ENCODE measurements at places on chromosomes 16 and 17. TPM values are rescaled to one million over a fixed set of nuclear protein-coding genes. Genes with fewer than 3 reads are reported as not detected.

The TEX19 gene
- total RNA-seq = 0.19 TPM

The ARHGAP44 gene
- 0.61 TPM for total RNA-seq

The TEDC2 gene
- total RNA-seq = 30.8 TPM

GRCh38 chr17:50272711-50273653, 1.3 kb upstream of the TMEM92 start:
- no peak for DNase-seq

DNA sequence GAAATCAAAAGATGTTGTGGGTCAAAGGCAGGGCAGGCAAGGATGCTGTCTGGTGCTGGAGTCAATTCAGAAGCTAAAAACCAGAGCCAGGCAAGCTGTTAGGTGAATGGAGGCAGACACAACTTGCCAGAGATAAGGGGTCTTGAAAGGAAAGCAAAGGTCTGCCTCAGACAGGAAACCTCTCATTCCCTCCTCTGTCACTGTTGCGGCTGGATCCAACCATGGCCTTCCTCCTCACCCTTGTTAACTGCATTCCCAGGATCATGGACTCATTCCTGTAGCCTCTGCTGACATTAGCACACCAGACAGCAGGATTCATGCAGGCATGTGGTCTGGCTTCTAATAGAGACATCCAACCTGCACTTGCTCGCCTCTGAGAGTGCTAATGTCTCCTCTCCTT, 186.7 kb upstream of the HS3ST3A1 start:
- DNase-seq = no peak

GRCh38 chr16:73323880-73324279, 276.0 kb upstream of the ZFHX3 start:
- DNase-seq = no peak

DNA sequence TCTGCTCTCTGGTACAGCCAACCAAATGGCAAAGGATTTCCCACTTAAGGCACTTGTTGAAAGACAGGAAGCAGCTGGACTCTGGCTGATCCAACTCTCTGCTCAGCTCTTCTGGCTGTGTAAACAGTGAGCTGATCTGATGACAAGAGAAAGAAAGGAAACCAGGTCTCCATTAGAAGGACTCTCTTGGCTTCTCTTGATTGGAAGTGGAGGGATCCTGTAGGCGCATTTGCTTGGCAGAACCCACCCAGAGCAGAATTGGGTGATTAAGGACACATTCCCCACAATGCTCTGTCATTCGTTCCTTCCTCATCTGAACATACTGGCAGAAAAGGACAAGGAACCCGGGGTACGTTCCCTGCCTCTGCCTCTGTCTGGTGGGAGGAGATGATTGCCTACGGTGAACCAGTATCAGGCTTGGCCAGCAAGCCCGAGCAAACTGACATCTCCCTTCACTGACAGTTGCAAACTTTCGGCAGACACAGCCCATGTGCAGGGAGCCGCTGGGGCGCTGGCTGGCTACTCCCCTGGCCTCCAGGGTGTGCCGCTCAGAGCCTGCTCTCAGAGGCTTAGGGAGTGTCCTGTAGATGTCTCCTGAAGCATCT, 29.1 kb downstream of the LDHD start:
- DNase-seq = no peak

DNA sequence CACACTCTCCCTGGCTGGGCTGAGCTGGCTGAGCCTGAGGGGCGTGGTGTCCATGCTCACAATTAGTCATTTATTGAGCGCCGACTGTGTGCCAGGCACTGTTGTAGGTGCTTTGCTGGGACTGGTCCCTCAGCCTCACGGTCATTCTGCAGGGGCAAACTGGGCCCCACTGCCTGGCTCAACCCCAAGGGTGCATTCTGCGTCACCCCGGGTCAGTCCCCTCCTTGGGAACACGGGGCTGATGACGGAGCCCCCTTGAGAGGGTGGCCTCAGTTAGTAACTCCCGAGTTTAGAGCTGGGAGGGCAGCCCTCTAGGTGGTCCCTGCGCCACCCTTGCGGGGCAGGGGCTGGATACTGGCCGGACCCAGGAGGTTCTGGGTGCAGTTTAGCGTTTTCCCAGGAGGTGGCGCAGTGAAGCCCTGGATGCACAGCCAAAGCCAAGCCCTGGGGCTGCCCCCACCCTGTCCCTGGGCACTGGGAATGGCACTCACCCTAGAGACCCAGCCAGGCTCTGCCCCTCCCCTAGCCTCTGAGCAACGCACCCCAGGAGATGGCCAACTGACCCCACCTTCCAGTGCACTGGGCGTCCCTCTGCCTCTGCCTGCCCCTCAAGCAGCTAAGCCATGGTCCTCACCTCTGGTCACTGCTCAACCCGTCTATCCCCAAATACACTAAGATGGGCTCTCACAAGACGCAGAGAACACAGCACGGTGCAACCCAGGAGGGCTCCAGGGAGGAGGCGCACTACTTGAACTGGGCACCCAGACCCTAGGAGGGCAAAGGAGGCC, 243.2 kb upstream of the GSE1 start:
- DNase-seq = no peak
